Stimulated activated CD4-positive, alpha-beta T cell treated with anti-CD3 and anti-CD28 coated beads, Interleukin-1b, Interleukin-23, amount 100 ng/mL, for 48 hours (primary cell): ENCODE measurements at places on chromosomes 6 and 20.

GRCh38 chr6:163457637-163458561 lies 43.4 kb downstream of the QKI start:
- DNase-seq = no peak

GRCh38 chr6:117837261-117837660 lies 69.8 kb upstream of the SLC35F1 start:
- no peak for DNase-seq

DNA sequence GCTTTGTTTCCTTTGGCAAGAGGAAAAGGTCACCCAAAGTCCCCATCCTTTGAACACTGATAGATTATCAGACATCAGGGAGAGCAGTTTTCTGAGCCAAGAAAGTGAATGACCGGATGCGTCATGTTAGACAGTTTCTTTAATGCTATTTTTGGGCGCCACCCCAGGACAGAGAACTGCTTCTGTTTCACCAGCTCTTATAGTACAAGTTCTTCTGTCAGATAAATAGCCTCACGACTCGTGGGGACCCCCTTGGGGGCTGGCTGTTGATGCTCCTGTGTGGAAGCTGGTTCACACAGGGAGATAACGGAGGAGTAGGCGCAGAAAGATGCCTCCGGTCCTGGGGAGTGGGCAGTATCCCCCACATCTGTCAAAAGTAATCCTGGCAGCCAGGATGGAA lies 54.6 kb downstream of the NPEPL1 start:
- no peak for DNase-seq

GRCh38 chr6:137700751-137701477 lies 166.1 kb upstream of the TNFAIP3 start:
- DNase-seq = no peak

GRCh38 chr20:1184260-1184637 lies 532 bp downstream of the TMEM74B start:
- DNase-seq = no peak

DNA sequence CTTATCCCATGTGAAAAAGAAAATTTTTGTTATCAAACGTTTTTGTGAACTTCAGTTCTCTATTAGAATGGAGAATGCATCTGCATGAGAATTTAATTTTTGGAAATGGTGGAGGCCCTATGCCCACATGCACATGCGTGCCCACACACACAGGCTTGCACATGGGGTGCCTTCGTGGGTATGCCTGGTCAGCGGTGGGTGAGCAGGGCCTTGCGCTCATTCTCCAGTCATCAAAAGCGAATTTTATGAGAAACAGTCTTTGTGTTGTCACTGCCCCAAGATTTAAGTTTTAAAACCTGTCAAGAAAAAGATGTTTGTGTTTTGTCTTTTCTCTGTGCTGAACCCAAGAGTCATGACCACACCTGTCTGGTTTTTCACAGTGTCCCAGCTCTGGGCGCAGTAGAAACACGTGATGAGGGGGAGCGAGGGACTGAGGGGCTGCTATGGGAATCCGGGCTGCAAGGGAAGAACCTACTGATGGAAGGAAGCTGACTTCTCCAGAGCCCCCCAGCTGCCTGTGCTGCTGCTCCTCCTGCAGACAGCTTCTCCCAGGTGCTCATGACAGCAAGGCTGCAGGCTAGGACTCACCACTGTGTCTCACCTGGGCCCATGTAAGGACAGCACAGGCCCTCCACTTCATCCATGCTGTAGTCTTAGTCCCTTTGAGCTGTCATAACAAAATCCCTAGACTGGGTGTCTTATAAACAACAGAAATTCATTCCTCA lies 153.6 kb downstream of the SYCP2 start:
- DNase-seq = no peak

DNA sequence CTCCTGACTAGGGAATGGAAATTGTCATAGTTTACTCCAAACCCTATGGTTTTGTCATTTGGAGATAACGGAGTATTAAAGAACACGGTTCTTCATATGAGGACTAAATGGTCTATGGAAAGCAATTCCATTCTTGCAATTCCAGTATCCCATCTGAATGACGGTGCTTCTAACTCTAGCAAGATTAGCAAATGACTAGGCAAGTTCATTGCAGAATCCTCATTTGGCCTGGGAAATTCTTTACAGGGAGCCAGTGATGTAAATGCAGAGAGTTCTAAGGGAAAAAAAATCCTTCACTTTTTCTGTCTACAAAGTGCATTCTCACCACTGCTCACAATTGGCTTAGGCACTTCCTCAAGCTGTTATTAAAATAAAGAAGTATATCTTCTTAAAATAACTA lies 111.5 kb downstream of the MOXD1 start:
- no peak for DNase-seq

- no peak for DNase-seq
These were observed 22.4 kb downstream of the OR2B2 start for GRCh38 chr6:27889628-27890444.

- no peak for DNase-seq
These were observed 398.0 kb upstream of the PLCB4 start for GRCh38 chr20:8670893-8671215.
